ENCODE measurements at places on chromosomes 4 and X. TPM values are rescaled to one million over a fixed set of nuclear protein-coding genes. Genes with fewer than 3 reads are reported as not detected.

The GAR1 gene
- 6.4 TPM for total RNA-seq

The F8A3 gene
- 5.2 TPM for total RNA-seq

GRCh38 chr4:142248946-142249345 lies 597.2 kb downstream of the INPP4B start:
- no peaks in the 10 kb centered on the region for H3K36me3 ChIP-seq
- no peaks in the 10 kb centered on the region for H3K4me1 ChIP-seq
- no peak overlapping the region for H3K27ac ChIP-seq

DNA sequence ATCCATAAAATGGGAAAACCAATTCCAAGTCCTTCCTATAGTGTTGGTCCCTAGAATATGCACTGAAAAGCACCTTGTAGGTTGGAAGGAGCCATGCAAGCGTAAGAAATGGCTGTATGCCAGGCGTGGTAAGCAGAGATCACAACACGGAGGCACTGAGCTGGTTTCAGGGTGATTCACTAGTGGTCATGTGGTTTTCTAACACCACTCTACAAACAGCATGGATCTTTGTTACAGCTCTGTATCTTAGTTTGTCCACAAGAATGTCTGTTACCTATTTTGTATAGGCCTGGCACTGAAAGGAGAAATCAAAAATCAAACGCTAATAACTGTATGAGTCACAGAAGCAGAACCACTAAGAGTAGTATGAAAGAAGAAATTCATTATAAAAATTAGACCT lies 71.9 kb downstream of the MAGEB17 start:
- H3K4me3 ChIP-seq = no peak overlapping the region
- no peak overlapping the region for H3K27ac ChIP-seq
- H3K27me3 ChIP-seq = no peaks in the 10 kb centered on the region

DNA sequence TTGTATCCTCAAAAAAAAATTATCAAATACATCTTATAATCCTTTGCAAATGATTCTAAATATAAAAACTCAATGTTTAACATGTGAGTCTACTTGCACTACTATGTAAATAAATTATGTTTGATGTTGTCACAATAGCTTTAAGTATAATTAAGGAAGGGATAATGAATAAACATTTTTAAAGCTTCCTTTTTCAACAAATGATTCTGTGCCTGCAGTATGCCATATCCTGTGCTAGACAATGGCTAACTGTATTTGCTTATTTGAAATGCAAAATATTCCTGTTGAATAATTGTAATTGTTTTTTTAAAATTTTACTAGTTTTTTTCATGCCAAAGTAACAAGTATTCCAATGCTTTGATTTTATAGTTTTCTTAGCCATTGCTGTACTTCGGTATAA lies 59.0 kb upstream of the NDUFC1 start:
- no peak overlapping the region for H3K4me3 ChIP-seq
- no peaks in the 10 kb centered on the region for H3K36me3 ChIP-seq
- H3K27ac ChIP-seq = no peak overlapping the region

DNA sequence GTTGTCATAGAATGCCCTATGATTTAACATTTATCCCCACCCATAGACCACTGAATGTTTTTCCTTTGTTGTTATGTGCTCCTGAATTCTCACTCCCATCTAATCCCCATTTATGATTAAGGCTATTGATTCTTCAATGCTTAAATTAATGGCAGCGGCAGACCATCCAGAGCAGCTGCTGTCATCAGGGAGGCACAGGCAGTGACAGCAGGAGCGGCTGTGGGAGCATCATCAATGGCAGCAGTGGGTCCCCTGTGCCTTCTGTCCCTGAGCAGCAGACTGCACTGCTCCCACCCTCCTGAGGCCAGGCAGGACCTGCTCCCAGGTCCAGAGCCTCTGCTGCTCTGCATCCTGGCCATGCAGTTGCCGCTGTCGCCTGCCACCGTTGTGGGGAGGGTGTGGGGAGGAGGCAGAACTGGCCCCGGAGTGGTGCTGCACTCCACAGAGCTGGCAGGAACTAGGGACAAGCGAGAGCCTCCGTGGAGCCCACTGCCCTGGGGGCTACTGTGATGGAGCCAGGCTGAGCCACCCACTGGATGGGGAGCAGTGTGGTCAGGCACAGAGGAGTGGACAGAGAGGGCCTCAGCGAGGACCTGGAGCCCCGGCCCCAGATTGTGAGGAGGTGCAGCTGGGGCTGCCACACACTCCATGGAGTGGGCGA lies 29.0 kb downstream of the NAA11 start:
- DNase-seq = no peak
- H3K4me3 ChIP-seq = no peak overlapping the region
- H3K36me3 ChIP-seq = no peaks in the 10 kb centered on the region
- H3K27ac ChIP-seq = no peak overlapping the region

DNA sequence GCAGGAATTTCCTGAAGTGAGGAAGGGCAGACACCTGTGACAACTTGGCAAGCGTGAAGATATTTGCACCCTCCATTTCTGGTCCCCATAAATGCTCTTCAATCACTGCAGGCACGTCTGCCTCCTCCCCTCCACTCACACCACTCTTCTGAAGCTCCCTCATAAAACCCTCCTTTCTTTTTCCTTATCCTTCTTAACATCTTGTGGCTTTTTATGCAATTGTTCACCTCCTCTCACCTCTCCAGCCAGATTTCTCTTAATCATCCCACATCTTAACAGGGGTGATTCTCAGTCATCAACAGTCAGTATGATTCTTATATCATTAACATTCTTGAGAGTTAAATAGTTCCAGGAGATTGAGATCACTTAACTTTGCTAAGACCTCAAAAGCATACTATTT lies 277.4 kb downstream of the SPRY1 start:
- H3K27ac ChIP-seq = no peak overlapping the region
- H3K27me3 ChIP-seq = no peaks in the 10 kb centered on the region
- H3K36me3 ChIP-seq = no peaks in the 10 kb centered on the region
- no peak overlapping the region for H3K4me3 ChIP-seq
- DNase-seq = no peak
